Cardiac fibroblast (primary cell): ENCODE measurements at places on chromosomes 16 and 17.
A peak's percentile ranks its signal among the peaks of the same experiment; 100 is the strongest.

DNA sequence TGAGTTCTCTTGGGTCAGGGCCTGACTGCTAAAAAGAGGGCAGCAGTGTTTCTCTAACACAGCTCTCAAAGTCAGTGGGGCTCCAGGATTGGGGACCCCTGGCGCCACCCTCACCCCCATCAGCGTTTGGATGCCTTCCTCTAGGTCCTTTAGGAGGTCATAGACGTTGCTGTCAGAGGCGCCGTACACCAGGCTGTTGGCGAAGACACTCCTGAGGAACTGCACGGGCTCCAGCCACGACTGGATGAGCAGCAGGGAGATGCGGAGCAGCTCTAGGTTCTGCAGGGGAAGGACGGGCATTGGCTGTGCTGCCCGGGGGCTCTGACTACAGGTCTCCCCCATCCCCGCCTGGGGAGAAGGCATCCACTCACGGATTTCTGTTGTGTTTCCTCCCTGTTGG, 993 bp downstream of the GH1 start:
- DNase-seq, result no peak

GRCh38 chr16:8585857-8586256, 4.5 kb downstream of the TMEM114 start:
- no peak for DNase-seq

DNA sequence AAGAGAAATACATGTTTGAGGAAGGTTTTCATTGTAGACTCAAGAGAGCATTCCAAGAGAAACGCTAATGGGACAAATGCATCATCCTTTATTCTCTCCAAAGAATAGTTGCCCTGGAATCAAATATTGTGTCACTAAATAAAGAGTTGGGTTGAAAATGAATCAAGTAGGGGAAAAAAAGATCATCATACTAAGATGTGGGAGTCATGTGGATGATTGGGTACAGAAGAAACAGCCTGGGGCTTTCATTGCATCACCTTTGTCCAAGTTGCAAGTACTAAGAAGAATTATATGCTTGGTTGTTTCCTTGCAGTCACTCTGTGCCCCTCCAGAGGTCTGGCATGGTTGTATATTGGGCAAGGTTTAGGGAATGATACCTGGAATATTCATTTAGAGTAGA, 658.9 kb downstream of the TOX3 start:
- DNase-seq, result no peak

GRCh38 chr16:65015599-65015998, 106.3 kb downstream of the CDH11 start:
- DNase-seq, result no peak

DNA sequence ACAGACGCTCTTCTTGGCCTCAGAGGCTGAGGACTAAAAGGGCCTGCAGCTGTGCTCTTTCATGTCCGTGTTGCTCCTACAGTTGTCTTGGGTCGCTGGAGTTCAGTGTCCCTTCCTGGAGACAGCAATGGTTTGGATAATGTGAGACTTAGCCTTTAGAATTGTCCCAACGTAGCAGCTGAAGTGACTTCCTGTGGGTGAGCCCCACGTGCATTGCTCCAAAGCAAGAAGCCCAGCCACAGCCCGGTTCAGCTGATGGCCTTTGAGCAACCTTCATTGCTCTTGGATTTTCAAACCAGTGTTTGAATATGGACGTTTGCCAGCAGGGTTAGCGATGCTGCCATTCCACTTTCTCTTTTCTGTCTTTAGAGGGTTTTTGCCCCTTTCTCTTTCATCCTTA, 19.7 kb downstream of the TMEM11 start:
- DNase-seq, result peak; percentile 18

GRCh38 chr17:10035885-10036284, 130.8 kb upstream of the RCVRN start:
- no peak for DNase-seq

DNA sequence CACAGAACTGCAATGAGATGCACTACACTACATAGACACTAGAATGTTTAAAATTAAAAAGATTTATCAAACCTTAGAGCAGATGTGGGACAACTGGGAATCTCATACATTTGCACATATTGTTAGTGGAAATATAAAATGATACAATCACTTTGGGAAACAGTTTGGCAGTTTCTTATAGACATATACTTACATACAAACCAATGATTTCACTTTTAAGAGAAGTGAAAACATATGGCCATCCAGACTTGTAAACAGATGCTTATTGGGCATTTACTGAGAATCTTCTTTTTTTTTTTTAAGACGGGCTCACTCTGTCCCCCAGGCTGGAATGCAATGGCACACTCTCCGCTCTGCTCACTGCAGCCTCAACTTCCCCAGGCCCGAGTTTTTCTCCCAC, 50.1 kb downstream of the AXIN2 start:
- no peak for DNase-seq

DNA sequence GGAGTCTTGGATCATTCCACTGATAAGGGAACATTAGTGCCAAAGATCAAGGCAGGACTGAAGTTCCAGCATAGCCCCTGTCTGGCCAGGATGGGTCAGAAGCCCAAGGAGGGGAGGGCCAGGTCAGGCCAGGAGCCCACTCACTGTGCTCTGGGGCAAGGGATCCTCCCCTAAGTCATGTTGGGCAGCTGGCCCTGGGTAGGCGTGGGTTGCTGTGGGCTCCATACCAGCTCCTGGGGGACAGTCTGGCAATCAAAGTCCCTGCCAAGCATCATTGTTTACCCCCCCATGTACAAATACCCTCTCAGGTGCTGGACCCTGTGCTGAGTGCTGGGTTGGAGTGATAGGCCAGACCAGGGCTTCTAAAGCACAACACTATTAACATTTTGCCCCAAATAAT, 130.5 kb downstream of the IRX5 start:
- DNase-seq, result no peak

GRCh38 chr17:57899391-57899790, 49.5 kb upstream of the MRPS23 start:
- no peak for DNase-seq

DNA sequence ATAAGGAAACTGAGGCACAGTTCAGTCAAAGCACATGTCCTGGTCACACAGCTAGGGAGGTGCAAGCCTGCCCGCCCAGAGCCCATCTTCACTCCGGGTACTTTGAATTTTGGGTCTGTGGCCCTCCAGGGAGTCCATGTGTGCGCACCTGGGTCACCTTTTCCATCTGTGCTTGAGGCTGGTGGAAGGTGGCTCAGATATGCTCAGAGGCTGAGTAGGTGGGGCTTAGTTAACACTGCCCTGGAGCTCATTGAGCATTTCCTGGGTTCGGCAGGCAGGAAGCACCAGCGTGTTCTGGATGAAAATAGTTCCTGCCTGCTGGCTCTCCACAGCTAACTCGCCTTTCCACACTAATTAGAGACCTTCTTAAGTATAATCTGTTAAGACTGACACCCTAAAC, 19.2 kb downstream of the FAM234A start:
- DNase-seq, result no peak

DNA sequence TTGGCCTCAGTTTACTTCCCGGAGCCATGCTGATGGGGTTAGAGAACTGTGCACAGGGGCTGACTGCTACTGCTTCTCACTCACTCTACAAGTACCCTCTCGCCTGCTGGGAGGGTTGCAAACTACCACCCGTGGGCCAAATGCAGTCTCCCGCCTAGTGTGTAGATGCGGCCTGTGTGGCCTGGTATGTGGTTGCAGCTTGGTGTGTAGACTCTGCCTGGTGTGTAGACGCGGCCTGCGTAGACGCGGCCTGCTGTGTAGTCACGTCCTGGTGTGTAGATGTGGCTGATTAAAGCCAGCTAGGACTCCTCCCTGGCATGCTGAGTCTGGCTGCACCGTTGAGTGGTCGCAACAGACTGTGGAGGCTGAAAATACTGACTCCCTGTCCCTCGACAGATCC, 7.3 kb downstream of the CANT1 start:
- no peak for DNase-seq

DNA sequence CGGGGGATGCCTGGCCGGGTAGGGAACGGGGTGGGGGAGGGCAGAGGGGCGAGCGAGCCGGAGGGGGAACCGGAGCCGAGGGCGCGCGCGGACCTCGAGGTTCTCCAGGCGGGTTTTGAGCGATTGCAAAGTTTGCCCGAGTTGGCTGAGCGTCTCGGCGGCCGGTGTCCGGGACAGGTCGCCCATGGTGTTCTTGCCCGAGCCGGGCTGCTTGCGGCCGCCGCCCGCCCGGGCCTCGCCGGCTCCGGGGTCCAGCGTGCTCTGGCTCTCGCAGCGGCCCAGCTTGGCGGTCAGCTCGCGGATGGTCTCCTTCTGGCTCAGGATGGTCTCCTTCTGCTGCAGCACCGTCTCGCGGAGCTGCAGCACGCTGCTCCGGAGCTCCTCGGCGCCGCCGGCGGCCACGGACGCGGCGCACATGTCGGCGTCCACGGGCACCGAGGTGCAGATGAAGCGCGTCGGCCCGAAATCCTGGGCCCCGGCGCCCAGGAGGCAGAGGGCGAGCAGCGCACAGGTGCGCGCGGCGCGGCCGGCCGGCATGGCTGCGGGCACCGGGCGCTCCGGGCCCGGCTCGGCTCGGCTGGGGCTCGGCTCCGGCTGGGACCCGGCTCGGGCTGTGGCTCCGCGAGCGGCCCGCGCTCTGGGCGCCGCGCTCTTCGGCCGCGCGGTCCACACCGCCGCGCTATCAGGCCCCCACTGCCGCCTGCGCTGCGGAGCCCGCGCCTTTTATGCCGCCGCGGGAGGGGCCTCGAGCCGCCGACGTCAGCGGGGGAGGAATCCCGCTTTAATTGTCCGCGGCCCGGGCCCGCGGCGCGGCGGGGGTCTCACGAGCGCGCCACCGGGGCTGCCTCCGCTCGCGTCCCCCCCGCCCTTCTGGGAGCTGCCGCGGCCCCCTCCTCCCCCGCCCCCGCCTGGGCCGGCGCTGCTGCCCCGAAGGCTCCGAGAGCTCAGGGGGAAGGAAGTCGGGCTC, at the start of gene NPTX1:
Gene NPTX1, minus strand, starts transcription at position 698 of the 967 bp plus-strand sequence. Its CDS starts 161 bp downstream, at position 537.
- no peak for DNase-seq

GRCh38 chr17:15263680-15264079, 1.4 kb downstream of the PMP22 start:
- peak; percentile 27 for DNase-seq

- no peak for DNase-seq
These were observed 8.6 kb downstream of the ABCA3 start for GRCh38 chr16:2331931-2332267.

- peak; percentile 82 for DNase-seq
These were observed 24.8 kb downstream of the MAP1LC3B start for GRCh38 chr16:87416826-87417527.

DNA sequence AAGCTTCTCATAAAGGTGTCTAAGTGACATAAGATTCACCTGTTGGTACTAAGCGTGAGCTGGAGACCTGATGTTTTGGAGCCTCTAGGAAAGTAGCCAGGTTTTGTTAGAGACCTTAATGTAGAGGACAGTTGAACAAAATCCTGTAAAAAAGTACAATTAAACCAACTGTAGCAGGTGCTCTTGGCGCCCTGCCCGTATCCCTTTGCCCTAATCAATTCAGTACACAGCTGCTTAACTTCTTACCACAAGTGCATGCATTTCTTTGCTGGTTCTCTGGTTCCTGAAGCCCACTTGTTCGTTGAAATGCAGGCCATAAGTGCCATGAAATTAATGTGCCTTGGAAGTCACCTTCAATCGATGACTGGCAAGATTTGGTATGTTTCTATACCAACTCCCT, 24.4 kb downstream of the GLP2R start:
- DNase-seq, result no peak

- no peak for DNase-seq
These were observed 34.7 kb downstream of the CDRT15 start for GRCh38 chr17:14201988-14202380.
